ENCODE measurements at places on chromosomes 12 and 14.

- no peak for DNase-seq
Measured at GRCh38 chr14:96368534-96368933, 5.2 kb downstream of the GSKIP start.

DNA sequence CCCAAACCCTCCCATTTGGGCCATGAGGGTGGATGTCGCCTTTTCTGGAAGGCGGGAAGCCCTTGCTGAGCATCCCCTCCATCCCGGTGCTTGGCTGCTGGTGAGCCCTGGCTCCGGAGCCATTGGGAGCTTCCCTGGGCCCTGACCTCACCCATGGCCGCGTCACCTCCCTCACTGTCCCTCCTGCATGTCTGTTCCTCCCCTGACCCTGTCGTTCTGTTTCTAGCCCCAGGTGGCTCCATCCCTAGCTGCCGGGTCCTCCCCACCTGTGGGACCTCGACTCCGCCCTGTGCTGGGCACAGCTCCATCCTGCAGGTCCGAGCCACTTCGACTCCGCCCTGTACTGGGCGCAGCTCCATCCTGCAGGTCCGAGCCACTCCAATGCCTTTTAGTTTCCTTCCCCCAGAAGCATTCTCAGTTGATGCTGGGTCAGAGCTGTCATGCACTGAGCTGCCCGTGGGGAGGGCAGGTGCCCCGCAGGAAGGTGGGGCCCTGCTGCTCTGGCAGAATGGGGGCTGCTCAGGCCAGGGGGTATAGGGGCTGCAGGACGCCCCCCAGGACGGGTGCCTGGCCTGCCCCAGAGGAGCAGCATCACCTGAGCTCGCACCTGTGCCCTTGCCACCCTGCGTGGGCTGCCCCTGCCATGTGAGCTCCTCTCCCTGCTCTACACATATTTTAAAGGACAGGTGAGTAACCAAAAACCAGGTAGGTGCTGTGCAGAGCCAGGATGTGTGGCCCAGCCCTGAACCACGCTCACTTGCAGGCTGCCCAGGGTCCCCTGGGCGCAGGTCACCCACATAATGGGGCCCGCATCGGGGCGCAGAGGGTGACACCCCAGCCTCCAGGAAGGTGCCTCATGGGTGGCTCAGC, 19.0 kb downstream of the NOC4L start:
- DNase-seq: no peak

DNA sequence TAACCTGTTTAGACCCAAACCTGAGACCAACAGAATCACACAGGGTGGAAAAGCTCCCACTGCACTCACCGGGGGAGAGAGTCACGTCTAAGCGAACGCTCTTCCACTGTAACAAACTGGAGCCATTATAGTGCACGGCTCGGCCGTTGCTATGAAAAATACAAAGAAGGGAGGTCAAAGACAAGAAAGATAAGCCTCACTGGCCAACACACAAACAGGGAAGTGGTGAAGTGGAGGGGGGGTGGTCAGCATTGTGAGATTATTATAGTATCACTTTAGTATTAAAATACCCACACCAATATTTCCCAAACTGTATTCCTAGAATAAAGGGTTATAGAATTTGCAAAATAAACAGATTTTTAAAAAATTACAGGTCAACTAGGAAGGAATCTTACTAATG, 90.9 kb downstream of the TRAFD1 start:
- no peak for DNase-seq

DNA sequence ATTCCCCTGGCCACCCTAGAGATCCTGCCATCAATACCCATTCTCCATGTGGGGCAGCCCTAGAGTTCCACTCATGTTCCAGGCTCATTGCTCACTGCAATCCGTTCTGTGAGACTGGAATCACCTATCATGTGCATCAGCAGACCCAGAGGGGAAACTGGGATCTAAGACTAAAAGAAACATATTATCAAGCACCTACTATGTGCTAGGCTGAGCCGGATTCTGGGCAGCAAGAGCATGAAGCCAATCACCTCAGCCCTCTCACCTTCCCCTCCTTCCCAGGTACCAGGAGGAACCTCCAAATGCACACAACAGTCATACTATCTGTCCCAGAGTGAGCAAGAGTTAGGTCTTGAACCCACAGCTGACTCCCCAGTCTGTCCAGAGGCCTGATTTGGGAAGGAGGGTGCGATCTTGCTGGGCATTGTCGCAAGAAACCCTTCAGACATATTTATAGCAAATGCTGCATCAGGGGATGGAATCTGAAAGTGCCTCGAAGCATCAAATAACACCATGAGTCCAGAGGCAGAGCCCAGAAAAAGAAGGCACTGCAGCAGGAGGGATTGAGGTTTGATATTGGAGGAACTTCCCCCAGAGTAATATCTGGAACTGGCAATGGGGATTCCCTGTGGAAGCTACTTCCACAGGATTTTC, 6.7 kb upstream of the CACNB3 start:
- no peak for DNase-seq

- peak; percentile 21 for DNase-seq
Measured at GRCh38 chr12:2739832-2740641, 54.7 kb upstream of the FKBP4 start.

DNA sequence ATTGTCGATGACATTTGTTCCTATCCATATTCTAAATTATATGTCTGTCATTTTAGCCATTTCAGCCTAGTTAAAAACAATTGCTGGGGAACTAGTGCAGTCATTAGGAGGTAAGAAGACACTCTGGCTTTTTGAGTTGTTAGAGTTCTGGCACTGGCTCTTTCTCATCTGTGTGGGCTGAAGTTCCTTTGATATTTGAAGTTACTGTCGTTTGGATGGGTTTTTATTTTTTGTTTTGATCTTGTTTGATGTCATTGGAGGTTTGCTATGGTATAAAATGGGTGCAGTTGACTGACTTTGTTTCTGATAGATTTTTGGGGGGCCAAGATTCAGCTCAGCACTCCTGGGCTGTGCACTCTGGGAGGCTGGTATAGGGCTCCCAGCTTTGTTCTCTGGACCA, 20.7 kb upstream of the CD69 start:
- DNase-seq: no peak

- no peak for DNase-seq
Measured at GRCh38 chr12:13496111-13496510, 299.6 kb downstream of the EMP1 start.

DNA sequence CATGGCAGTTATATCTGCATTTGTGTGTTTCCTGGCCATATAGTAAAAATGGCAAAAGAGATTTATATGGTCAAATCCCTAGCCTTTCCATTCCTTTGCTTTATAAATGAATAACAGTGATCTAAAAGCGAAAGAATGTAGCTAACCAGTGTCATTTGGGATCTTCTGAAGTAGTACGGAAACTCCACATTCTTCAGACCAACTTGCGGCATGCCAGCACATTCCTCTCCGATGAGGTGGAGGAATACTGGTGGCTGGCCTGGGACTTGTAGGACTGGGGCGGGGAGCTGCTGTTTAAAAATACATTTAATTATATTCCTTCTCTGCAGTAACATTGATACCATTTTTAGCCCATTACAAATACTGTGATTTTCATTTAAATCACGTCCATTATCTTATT, 85.3 kb downstream of the SAMD4A start:
- DNase-seq: no peak

- no peak for DNase-seq
Measured at GRCh38 chr14:84965279-84965678, 564.7 kb upstream of the FLRT2 start.

DNA sequence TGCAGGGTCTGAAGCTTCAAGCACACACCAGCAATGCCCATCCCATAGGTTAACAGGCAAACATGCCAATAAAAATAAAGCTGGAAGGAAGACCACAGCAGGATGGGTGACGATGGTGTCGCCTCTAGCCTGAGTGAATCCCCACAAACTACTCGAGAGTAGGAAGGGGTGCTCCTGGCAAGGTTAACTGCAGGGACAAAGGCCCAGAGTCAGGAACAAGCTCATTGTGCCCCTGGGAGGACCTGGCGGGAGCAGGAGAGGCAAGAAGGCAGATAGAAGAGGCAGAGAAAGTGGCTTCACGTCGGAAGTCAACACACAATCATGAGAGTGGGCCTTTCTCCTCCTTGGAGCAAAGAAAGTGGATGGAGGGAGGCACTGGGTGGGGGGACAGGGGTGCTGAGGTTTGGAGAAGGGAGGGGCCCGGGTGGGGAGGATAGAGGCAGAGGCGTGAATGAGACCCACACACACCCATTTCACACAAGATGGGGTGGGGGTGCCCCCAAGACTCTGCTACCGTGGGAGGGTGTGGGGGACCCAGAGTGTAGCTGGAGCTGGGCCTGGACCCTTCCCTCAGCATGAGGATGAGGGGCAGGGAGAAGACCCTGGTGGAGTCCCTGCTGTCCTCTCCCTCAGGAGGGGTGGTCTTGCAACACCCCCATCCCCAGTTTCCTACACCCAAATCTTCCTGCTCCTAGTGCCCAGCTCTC, 43.1 kb downstream of the DIO3 start:
- no peak for DNase-seq

GRCh38 chr14:90605430-90605829, 208.6 kb downstream of the CALM1 start:
- no peak for DNase-seq

DNA sequence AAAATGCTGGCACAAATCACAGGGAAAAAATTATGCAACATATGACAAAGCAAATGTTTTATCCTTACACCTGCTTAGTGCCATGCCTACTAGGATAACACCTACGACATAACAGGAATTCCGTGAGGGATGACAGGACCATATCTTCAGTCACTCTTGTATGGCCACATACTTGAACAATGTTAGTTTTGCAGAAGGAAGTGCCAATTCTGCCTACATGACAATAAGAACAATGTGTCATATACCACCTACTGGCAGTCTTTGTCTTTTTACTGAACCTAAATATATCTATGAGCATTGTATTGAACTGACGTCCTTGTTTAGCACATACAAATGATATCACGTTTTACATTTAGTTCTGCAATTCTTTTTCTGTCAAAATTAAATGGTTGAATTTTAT, 234.0 kb downstream of the ADAMTS20 start:
- DNase-seq: peak; percentile 21

DNA sequence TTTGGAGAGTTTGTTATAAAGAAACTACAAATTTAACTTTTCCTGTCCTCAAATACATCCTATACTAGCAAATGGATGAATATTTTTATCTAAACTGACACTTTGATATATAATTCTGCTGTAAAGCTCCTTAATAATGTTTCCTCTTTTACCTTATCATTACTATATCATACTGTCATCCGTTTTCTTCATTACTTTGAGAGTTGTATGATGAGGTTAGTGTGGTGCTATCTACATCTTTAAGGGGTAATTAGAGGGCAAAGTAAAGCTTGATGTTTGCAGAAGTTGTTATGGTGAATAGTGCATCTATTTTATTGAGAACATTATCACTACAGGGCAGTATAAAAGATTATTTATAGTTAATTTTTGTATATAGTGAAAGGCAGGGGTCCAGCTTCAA, 36.1 kb downstream of the LIN7A start:
- DNase-seq: no peak

DNA sequence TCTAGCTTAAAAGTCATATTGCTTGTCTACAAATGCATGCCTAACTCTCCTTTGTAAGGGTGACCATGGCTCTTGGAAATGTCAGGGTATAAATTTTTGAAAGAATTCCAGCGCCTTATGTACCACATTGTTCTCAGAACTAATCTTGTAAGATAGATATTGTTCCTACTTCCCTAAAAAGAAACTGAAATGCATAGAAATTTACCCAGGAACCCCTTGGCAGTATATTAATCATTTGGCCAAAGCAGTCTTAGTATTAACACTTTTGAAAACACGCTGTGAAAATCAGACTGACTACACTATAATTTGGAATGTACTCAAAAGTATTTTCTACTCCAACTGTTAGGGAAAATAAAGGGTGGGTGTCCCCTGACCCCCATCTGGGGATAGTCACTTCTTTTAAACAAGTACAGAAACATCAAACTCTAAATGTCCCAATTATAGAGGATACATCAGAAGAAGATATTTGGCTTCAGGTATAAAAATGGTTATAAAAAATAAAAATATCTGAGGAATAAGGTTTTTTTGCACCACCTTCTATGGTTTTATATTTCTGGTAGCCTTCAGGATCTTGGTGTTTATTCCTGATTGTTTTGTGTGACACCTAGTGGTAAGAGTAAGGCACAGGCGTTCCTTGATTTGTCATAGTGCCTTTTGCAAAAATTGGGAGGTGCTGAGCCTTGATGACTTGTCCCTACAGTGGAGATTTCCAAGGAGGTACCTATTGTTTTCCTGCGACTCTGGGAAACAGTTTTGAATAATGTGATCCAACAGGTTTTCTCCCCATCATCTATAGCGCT, 2.2 kb upstream of the NFKBIA start:
- DNase-seq: peak; percentile 71

Measured in AML-193 (cell line).